ENCODE measurements at places on chromosomes 4 and X.
A peak's percentile ranks its signal among the peaks of the same experiment; 100 is the strongest.

GRCh38 chrX:132875650-132876522 lies 82.5 kb downstream of the HS6ST2 start:
- no peak for DNase-seq

GRCh38 chr4:35365186-35365585 lies 879.1 kb downstream of the ARAP2 start:
- no peak for DNase-seq

DNA sequence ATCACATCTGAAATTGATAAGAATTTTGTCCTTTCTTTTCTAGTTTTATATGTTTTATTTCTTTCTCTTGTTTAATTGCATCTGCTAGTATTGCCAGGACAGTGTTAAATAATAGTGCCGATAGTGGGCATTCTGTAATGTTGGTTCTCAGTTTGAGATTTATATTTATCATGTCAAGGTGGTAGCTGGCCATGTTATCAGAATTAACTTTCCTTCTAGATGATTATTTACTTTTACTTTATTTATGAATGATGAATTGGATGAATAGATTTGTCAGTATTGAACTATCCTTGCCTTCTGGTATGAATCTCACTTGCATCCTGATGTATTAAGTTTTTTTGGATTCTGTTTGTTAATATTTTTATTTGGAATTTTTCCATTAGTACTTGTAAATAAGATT lies 42.7 kb downstream of the METAP1 start:
- DNase-seq = no peak

GRCh38 chrX:138487866-138488265 lies 223.7 kb downstream of the FGF13 start:
- no peak for DNase-seq

- DNase-seq = no peak
Observed at GRCh38 chrX:56736219-56736618, 7.2 kb downstream of the NBDY start.

DNA sequence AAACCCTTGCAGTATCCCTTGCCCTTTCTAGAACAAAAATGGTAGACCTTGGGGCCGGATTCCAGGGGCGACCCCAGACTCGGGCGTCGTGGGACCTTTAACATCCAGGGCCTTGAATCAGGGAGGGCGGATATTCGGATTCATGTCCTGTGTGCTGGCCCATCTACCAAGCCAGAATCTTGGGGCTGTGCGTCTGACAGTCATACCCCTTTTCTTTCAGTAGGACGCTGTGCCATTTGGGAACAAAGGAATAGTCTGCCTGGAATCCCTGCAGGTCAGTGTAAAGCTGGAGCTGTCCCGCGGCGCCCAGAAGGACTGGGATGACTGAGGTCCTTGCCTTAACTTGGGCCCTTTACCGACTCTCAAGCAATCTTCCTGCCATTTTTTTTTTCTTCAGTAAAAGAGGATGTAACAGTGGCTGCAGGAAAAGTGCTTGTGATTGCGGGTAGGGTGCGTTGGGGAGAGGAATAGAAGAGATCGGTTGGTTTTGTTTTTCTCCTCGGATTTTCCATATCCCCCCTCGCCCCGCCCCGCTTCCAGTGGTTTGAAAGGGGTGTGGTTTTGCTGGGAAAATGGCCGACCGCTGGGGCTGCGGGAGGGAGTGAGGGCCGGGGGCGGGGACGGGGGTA lies 518 bp downstream of the ARMCX1 start:
- DNase-seq = peak; percentile 22

- DNase-seq = no peak
Observed at GRCh38 chrX:129553619-129554288, 13.7 kb downstream of the OCRL start.

- peak; percentile 70 for DNase-seq
Observed at GRCh38 chr4:76634220-76634619, 199.2 kb downstream of the SHROOM3 start.

Data from HCEC 1CT (cell line).